ENCODE measurements at places on chromosomes 12 and 14. TPM values are rescaled to one million over a fixed set of nuclear protein-coding genes. Genes with fewer than 3 reads are reported as not detected.
A peak's percentile ranks its signal among the peaks of the same experiment; 100 is the strongest.

DNA sequence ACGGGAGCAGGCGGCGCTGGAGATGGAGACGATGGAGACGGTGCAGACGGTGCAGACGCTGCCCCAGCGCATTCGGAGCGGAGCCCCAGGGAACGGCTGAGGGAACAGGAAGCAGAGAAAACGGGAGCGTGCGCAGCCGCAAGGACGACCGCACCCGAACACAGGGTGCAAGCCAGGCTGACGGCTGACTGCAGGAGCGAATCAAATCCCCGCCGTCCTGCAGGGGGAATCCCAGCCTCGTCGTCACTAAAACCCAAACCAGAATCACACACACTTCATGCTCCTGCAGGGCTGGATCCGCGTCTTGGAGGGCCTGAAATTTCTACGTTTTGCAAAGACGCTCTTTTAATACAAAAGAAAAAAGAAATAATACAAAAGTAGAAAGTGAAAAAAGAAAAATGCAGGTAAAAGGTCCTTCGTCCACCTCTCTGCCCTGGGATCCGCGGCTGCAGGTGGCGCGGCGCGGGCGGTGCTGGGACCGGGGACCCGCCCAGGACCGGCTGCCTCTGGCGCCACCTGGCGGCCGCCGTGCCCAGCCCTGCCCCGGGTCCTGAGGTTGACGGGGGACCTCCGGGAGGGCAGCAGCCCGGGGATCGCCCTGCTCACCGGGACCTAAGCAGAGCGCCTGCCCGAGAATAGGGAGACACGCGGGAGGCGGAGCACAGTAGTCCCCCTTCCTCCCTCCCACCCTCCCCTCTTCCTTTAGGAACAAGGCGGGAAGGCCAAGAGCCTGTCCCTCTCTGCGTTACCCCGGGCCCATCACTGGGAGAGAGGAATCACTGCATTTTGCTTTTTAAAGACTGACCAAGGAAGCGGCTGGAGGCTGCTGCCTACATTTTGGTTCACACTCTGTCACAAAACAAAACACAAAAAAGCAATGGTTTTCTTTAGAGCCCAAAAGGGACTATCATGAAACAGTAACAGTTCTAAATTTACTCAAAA lies 20.1 kb downstream of the STX2 start:
- no peaks in the 10 kb centered on the region for H3K4me1 ChIP-seq
- H3K27ac ChIP-seq = no peak overlapping the region
- no peak for DNase-seq
- H3K27me3 ChIP-seq = no peaks in the 10 kb centered on the region
- H3K4me3 ChIP-seq = peak overlapping the region; percentile 74
- H3K36me3 ChIP-seq = no peaks in the 10 kb centered on the region

- DNase-seq = no peak
- no peak overlapping the region for H3K27ac ChIP-seq
- no peaks in the 10 kb centered on the region for H3K27me3 ChIP-seq
- peaks cover 68% of the 10 kb centered on the region for H3K4me1 ChIP-seq
These were observed 11.5 kb downstream of the SLC38A2 start for GRCh38 chr12:46360908-46361666.

DNA sequence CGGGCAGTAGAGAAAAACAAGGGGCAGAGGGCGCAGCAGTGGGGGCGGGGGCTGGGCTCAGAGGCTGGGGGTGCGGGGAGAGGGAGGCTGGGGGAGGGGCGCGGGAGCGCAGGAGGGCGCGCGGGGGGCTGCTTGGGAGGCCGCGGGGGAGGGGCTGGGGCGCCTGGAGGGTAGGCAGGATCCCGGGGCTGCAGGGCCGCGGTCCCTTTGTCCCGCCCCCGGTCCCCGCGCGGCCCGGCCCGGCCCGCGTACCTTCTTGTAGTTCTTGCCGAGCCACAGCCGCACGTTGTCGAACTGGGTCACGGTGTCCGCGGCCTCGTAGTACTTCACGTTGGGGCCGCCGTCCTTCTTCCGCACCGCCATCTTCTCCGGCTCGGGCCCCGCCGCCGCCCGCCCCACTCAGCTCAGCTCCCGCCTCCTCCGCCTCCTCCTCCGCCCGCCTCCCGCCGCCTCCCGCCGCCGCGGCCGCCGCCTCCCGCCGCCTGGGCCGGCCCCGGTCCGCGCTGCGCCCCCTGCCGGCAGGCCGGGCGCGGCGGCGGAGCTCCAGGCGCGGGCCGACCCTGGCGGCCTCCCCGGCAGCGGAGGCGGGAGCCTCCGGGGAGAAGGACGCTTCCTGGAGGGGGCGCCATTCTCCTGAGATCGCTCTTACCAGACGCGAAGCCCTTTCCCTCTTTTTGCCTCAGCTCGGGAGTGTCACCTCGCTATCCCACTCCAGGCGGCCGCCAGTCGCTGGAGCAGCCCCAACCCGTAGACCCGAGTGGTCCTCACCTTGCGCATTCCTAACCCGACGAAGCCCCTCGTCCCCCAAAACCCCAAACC lies at the start of gene SMARCC2:
Gene SMARCC2, minus strand, starts transcription at position 385 of the 819 bp plus-strand sequence. Its CDS starts 22 bp downstream, at position 363.
- peak within 1 kb of the TSS; percentile 90 for H3K4me3 ChIP-seq
- peak; percentile 47 for DNase-seq
- H3K36me3 ChIP-seq = peaks cover 10% of the 10 kb centered on the region
- peak within 1 kb of the TSS; percentile 100 for H3K27ac ChIP-seq

GRCh38 chr14:99163446-99163845 lies 108.6 kb downstream of the BCL11B start:
- no peak overlapping the region for H3K27ac ChIP-seq
- no peaks in the 10 kb centered on the region for H3K27me3 ChIP-seq
- no peaks in the 10 kb centered on the region for H3K36me3 ChIP-seq
- H3K4me1 ChIP-seq = no peaks in the 10 kb centered on the region

The CEBPE gene
- not detected for total RNA-seq

The EPYC gene
- not detected for total RNA-seq

The PPP1R1A gene
- total RNA-seq = 3.3 TPM

The ADCY6 gene
- total RNA-seq = 102 TPM
